CD4-positive, alpha-beta T cell treated with Interleukin-6 for 4 hours (primary cell): ENCODE measurements at places on chromosomes 2 and 18.

DNA sequence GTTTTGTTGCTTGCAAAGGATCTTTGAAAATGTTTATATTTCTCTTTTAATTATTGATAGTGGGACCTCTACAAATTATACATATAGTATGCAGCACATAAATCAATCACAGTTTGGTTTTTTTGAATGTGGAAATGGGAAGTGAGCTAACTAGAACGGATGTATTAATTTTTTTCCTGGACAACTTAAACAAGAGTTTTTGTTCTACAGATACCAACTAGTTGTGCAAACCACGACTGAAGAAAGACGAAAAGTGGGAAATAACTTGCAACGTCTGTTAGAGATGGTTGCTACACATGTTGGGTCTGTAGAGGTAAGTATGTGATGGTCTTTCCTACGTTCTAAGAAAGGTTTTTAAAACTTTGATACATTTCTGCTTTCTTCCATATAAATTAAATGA, 39.2 kb downstream of the NDC80 start:
- DNase-seq: no peak

- no peak for DNase-seq
Measured at GRCh38 chr2:19195661-19196060, 162.8 kb downstream of the OSR1 start.

DNA sequence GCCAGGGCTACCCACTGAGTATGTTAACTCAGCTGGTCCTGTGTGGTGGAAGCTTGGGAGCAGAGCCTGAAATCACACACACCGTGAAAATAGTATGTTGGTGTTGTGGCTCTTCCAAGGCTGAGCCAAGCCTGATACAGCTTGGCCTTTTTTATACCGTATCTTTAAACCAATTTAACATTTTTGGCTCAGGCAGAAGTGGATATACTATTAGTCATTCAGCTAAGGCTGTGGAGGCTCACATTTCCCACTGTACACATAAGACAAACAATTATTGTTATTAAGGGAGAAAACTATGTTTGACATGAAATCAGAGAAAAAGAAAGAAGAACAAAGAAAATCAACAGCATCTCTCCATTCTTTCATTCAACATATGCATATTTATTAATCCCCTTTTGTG, 159.0 kb downstream of the BCL11A start:
- DNase-seq: no peak

DNA sequence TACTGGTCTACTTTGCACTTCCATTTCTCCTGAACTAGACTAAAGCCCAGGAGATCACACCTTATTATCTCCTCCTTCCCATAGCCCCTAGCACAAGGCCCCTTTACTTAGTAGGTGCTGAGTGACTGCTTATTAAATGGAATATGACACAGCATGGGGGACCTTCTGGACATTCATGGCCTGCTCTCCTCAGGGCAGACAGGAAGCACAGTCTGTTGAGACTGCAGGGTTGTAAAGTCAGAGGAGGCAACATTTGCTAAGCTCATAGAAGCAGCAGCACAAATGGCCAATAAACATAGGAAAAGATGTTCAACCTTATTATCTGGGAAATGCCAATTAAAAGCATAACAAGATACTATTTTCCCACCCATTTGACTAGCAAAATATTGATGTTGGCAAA, 75.3 kb downstream of the DNMT3A start:
- no peak for DNase-seq

DNA sequence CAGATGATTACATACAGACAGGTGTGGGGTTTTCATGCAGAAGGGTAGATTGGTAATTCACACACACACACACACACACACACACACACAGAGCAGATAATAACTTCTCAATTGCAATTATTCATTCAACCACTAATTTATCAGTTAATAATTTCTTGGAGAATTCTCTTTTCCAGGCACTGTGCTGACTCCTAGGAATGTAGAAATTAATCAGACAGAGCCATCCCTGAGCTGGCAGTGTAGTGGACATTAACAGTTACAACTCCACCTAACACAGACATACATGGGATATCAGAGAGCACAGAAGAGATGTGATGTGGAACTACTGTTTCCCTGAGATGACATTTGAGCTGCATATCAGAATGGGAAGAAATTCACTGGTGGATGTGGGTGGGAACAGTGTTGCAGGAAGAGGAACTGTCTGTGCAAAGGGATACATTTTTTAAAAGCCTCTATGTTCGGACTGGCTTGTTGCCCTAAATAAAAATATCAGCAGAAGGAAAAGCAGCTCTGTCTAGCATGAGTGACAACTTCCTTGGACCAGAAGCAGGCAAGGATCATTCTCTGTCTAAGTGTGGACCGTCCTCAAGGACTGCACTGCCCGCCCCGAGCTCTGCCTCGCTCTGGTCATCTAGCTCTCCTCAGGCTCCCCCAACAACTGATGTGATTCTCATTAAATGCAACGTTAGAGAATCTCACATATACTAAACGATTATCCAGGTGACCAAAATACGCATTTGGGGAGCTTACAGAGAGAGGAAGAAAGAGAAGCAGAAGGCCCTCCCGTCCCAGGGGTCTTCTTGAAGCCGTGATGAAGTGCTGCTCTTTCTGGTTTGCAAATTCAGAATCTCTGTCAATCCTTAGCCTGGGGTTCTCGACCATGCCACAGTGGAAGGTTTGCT, 173.4 kb upstream of the TRIB2 start:
- no peak for DNase-seq

DNA sequence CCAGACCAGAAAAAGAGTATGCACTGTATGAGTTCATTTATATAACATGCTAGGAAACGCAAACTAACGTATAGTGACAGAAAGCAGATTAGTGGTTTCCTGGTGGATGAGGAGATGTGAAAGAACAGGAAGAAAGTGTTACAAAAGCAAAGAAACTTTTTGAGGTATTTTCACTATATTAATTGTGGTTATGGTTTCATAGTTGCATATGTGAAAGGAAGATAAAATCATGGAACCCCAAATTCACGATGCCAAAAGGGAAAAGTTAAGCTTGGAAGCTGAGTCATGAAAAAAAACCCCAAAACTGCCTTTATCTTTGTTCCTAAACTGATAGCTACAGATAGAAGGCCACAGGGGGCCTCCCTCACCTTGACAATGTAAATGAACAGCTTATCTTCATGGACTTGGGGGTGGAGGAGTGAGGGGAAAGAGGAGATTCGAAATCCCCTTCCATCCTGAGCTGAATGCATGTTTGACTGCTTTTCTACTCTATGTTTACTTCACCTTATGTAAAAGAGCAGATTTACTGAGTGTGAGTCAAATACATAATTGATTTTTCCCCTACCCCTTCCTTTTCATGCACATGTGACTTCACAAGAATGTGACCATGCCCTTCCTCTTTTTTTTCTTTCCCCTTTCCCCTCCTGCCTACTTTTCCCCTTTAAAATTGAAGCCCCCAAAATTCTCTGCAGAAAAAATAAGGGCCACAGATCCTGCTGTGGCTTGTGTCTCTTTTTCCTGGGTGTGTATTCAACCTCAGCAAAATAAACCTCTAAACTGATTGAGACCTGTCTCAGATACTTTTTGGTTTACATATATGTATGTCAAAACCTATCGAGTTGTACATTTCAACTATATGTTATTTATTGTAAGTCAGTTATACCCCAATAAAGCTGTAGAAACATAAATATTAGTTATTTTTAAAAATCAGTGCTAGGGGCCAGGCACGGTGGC, 100.1 kb upstream of the TLK1 start:
- no peak for DNase-seq

DNA sequence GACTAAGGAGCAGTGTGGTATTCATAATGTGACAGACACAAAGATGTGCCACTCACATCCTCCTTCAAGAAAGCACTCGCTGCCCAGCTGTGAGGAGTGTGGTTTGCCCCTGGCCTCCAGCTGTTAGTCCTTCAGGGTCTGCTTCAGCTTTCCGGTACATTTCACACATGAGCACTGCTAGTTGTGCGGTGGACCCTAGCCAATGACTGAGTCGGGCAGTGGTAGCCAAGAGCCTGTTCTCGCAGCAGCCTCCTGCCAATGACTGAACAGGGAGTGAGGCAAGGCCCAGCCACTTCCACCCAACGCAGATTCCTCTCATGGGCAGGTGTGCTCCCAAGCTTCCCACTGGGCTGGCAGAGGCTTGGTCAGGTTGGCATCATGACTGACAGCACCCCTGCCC, 254.3 kb downstream of the RBM43 start:
- no peak for DNase-seq

DNA sequence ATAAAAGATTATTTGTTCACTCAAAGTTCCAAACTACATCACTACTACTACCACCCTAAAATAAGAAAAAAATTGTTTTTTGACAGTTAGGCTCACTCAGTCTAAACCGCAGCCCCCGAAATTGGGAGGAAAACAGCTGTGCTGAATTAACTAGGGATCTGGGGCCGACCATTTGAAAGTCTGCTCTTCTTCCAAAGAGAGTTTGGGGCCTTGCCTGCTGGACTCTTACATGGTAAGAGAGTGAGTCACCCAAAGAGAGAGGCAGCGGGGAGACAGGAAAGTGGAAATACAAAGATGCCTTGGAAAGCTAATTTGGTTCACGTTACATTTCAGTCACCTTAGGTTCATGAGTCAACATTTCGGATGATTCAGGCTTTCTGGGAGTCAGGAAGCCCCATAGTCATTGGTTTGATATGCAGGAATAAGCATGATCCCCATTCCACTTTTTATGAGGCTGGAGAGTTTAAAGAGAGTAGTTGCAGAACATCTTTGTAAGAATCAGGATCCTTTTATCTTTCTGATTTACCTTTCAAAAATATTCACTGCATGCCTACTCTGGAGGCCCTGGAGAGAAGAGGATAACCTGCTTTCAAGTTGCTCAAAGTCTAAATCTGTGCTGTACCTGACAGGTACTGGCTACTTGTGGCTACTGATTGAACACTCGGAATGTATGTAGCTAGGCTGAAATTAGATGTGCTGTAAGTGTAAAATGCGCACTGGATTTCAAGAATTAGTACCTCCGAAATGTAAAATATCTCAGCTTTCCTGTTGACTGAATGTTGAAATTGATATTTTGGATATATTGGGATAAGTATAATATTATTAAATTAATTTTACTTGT, 995 bp upstream of the RTN4 start:
- peak; percentile 28 for DNase-seq

- no peak for DNase-seq
Measured at GRCh38 chr2:236675051-236675450, 105.4 kb downstream of the ACKR3 start.

DNA sequence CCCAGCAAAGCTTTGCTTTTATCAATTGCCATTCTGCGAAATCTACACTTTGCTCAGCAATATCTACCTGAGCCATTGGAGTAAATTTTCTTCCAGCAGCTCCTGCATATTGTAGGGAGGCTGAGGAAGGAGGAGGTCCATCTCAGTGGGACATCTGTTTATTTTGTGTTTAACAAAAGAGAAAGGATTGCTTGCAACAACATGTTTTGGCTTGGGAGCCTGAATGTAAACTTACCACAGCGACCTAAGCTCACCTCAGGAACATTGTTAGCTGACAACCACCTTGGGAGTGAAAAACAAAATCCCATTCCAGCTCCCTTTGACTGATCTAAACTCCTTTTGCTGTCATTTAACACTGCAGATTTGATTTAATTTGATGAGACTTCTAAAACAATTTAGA, 356.1 kb downstream of the SS18 start:
- no peak for DNase-seq

- no peak for DNase-seq
Measured at GRCh38 chr2:235670974-235671787, 177.3 kb downstream of the AGAP1 start.

- no peak for DNase-seq
Measured at GRCh38 chr2:191885650-191886049, 38.8 kb upstream of the CAVIN2 start.

GRCh38 chr2:173048897-173049661, 26.6 kb upstream of the MAP3K20 start:
- no peak for DNase-seq

DNA sequence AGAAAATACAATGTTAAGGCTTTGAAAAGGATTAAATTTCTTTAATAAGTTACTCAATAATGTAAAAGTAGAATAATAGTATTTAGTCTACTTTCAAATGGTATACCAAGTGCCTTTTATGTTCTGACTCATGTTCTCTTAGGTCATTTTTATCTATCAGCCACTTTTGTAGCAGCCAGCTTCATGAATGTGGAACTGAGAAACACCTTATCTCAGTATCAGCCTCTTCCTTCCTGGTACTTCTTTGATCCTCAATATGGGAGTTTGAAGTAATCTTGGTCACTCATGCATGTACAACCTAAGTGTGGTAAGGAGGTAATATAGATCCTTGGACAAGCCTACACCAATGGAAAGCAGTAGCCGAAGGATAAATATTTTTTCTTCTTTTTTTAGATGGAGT, 180.4 kb upstream of the NRXN1 start:
- no peak for DNase-seq

DNA sequence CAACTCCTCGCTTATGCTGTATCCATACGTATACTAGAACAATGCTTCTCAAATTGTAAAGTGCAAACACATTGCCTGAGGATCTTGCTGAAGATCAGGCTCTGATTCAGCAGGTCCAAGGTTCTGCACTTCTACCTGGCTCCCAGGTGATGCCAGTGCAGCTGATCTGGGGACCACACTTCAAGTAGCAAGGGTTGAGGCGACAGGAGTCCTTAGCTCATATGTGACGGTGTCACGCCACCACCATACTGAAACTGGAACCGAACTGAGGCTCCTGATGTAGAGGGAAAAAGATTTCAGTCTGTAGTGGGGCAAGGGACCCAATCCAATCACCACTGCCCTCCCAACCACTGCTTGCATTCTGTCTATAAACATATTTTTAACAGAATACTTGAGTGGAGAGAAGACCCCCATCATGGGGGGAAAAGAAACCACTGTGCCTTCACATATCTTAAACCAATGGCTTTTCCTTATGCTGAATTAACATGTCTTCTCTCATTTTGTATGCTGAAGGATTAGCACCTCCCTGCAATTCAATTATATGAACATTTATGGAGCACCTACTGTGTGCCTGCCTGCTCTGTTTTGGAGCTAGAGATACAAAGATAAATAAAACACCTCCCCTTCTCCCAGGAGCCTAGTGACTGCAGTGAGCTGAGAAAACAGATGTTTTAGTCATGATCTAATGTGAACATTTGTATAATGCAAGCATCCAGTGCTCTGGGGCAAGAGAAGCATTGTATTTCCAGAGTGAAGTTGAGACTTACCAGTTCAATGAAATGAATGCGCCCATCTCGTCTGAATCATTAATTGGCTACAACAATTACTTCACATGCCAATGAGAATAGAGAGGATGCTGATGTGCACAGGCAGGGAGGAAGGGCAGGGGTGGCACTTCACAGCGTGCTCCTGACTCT, 6.6 kb upstream of the ASAP2 start:
- no peak for DNase-seq

GRCh38 chr2:85112906-85113625, 20.1 kb upstream of the TCF7L1 start:
- no peak for DNase-seq

- no peak for DNase-seq
Measured at GRCh38 chr2:180991820-180992219, 11.4 kb downstream of the UBE2E3 start.
